Astrocyte (in vitro differentiated cells and primary cell): ENCODE measurements at places on chromosomes 7 and 10.
A peak's percentile ranks its signal among the peaks of the same experiment; 100 is the strongest.

DNA sequence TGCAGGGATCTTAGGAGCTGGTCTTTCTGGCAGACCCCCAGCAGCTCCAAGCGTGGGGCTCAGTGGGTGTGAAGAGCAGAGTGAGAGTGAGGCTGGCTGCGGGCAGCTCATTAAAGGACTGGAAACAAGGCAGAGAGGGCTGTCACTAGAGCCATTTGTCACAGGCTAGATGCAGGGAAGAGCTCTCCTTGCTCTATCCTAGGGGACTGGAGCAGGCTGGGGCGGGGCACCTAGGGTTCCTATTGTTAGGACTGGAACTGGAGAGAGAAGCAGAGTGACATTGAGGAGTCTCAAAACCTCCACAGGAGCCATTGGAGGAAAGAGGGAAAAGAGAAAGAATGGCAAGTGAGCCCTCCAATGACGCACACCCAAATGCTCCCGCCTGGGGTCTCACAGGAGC is 772 bp upstream of the DDC start:
- no peak for DNase-seq

- no peak for DNase-seq
These were observed 583.5 kb upstream of the SEMA3D start for GRCh38 chr7:85770332-85770731.

GRCh38 chr10:4588824-4589223 is 237.2 kb upstream of the AKR1E2 start:
- DNase-seq = no peak

- DNase-seq = peak; percentile 11
These were observed 24.0 kb downstream of the COL26A1 start for GRCh38 chr7:101386558-101387231.

GRCh38 chr10:17122052-17122451 is 7.6 kb downstream of the CUBN start:
- no peak for DNase-seq

DNA sequence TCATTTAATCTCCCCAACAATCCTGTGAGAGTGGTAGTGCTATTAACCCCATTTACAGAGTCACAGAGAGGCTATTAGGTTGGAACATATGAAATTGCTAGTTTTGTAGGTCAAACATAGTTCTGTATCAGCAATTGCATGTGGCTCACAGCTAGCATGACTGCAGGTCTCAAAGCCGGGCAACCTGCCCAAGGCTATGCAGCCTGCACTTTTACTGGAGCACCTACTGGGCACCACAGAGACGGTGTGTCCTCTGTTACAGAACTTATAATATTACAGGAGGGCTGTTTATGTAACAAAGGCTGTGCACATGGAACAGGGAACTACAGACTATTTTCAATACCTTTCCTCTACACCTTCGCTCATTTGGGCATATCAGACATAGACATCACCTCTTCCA is 355.8 kb downstream of the RPS24 start:
- DNase-seq = no peak

GRCh38 chr10:3337741-3338140 is 165.2 kb upstream of the PITRM1 start:
- no peak for DNase-seq

- no peak for DNase-seq
These were observed 66.9 kb upstream of the RHOBTB1 start for GRCh38 chr10:61010863-61011262.

DNA sequence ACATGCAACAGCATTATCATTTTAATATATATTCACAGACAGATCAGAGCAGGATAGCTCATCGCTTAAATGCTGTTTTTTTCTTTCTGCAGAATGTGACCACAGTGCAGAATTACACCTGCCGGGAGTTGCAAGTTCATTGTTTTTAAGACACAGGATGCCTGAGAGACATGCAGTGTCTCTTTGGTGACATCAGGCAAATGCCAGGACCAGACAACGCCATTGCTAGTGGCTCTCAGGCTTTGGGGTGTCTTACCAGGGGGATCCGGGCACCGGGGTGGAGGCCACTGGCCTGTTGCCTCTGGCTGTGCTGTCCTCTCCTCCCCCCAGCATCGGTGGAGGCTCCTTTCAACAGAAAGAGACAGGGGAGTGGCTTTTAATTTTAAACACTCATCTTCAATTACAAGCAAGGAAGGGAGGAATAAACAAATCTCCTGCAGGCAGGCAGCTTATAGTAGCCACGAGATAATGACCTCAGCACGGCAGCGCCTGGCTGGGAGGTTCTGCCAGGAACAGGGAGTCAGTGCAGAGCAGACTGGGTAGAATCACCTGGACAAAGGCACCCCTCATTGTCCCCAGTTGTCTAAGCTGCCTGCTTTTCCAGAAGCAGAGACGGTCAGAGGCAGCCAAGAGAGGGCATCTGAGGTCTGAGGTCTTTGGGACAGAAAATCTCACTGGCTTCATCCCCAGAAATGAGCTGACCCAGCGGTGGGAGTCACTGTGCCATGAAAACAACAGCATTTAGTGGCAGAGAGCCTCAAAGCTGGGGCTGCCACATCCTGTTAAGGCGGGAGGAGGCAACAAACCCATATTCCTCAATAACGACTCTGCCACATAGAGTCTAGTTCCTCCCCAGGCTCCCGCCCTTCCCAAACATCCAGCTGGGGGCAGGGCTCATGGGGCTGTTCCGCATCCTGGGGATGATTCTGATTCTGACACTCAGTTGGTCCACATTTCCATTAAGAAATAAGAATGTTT is 148.4 kb downstream of the TCERG1L start:
- no peak for DNase-seq

DNA sequence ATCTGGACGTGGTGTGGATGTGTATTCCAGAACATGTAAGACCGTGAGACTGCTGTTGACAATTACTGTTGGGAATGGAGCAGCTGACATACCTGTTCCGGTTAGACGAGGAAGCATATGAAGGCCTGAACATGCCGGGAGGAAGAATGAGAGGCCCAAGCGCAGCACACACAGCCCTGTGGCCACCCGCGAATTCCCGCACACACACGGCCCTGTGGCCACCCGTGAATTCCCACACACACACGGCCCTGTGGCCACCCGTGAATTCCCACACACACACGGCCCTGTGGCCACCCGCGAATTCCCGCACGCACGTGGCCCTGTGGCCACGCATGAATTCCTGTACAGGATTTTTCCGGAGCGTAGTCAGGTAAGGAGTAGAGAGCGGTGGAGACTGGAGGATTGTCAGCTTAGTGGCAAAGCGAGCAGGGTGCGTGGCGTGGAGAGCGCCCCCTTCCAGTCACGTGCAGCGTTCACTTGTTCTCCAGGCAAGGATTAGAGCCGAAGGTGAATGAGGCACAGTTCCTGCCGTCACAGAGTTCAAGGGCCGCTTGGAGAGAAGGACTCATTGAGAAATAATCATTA is 9.5 kb upstream of the SUN1 start:
- no peak for DNase-seq

- no peak for DNase-seq
These were observed 3.7 kb downstream of the EN2 start for GRCh38 chr7:155461631-155462030.

DNA sequence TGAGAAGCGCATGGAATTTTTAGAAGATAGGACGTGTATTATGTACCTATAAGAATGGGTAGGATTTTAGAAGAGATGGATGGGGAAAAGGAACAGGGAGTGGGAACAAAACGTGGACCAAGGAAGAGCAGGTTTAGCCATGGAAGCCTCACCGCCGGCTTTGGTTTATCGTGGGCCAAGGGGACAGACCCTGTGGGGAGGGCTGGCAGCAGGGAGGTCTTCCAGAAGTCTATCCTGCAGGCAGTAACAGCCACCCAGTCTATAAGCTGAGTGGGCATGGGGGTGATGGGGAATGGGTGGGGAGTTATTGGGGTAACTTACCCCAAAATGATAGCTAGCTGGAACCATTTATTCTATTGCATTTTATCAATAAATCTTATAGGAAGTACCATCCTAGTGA is 44.9 kb downstream of the IKZF1 start:
- DNase-seq = no peak

DNA sequence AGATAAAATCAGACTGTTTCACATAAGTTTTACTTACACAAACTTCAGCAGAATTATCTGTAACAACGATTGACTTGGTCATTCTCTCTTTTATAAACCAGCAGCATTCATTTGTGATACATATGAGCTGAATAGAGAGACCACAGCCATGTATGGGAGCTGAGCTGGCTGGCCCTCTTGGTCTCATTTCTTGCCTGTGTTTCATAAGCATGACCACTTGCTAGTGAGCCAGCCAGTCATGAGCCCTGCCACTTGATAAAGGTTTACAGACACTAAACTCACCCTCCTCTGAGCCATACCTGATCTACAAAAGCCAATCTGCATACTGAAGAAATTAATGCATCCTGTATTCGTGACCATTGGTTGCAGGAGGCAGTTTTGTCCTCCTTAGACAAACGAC is 82.1 kb downstream of the PKD1L1 start:
- peak; percentile 13 for DNase-seq

GRCh38 chr10:3858051-3858845 is 73.2 kb upstream of the KLF6 start:
- no peak for DNase-seq

- DNase-seq = no peak
These were observed 120.4 kb downstream of the SH2D4B start for GRCh38 chr10:80658068-80658467.

DNA sequence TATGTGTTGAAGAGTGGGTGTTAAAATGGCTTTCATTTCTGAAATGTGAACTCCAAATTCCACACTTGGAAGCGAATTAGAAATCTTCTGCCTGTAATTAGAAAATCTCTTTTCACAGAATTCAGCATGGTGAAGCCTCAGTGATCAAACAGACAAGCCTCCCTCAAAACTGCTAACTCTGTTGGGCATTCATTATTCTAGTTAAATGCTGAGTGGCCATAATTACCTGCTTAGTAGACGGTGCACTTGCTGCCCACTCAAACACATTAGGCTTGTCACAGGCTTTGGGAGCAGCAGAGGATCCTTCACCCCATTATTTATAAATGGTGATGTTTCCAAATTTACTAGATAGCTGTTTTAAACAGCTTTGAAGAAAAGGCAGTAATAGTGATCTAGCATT is 177.2 kb upstream of the PCLO start:
- DNase-seq = no peak

GRCh38 chr10:22852712-22853353 is 75.0 kb upstream of the ARMC3 start:
- no peak for DNase-seq

DNA sequence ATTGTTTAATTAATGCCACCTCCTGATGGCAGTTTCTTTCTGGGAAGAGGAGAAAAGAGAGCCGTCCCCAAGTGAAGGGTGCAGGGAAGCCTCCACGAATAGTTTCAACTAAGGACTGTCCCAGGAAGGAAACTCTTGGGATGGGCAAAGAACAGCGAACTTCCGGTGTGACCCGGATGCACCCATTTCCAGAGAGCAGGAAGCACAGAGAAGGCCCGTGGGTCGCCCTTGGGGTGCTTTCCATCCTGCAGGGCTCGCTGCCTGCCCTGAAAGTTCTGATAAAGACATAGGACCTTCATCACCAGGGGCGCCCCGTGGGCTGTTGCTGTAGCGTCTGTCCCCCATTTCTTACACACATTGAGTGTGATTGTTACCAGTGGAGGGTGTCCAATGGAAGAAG is 27.0 kb downstream of the GTF2I start:
- DNase-seq = no peak

DNA sequence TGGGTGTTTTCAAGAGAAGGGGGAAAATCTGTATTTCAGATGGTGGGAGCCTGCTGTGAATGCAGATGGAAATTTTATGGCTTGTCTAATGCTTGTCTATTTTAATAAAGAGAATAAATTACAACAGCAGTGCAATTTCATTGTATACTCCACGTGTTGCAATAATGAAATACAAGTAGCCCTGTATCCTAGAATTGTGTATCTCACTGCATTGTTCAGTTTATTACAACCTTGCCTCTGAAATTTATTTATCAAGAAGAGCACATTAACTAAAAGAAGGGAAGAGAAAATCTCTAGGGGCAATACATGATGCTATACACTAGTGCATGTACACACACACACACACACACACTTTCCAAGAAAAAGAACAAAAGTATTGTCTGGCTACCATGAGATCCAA is 21.8 kb downstream of the ANK3 start:
- no peak for DNase-seq

- no peak for DNase-seq
These were observed 36.0 kb downstream of the MALSU1 start for GRCh38 chr7:23335136-23335535.

GRCh38 chr7:143013473-143013872 is 13.5 kb downstream of the OR9A2 start:
- DNase-seq = no peak
